T-cell (primary cell): ENCODE measurements at places on chromosomes 6 and 20. TPM values are rescaled to one million over a fixed set of nuclear protein-coding genes. Genes with fewer than 3 reads are reported as not detected.
A peak's percentile ranks its signal among the peaks of the same experiment; 100 is the strongest.

GRCh38 chr6:169958510-169958909 lies 207.1 kb downstream of the ERMARD start:
- H3K27ac ChIP-seq = peak overlapping the region; percentile 62
- DNase-seq = no peak
- H3K4me3 ChIP-seq = no peak overlapping the region
- H3K36me3 ChIP-seq = no peaks in the 10 kb centered on the region
- peaks cover 36% of the 10 kb centered on the region for H3K27me3 ChIP-seq

GRCh38 chr6:130222775-130223174 lies at the start of gene SAMD3:
Gene SAMD3 (minus strand): TSS chr6:130222951. CDS start chr6:130215273, 7,678 bp downstream.
- peak within 1 kb of the TSS; percentile 76 for H3K27ac ChIP-seq
- DNase-seq = no peak
- H3K36me3 ChIP-seq = no peaks in the 10 kb centered on the region
- H3K27me3 ChIP-seq = no peaks in the 10 kb centered on the region

Gene SNRNP48
- total RNA-seq = 19.7 TPM

DNA sequence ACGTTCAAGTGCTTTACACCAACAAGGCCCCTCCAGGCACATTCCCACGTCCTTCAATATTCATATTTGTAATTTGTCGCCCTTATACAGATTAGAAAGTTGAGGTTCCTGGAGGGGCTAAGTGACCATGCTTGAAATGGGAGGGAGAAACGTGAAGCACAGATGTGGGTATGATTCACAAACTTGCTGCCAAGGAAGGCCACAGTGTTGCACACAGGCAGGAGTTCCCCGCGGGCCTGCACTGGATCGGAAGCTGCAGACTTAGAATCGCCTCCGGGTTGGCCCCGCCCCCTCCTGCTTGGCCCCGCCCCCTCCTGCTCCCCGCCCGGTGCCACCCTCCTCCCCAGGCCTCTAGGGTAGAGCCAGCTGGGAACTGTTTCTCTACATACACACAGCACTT lies 58.2 kb upstream of the QKI start:
- no peak for DNase-seq
- no peak overlapping the region for H3K4me3 ChIP-seq
- H3K4me1 ChIP-seq = no peaks in the 10 kb centered on the region
- peaks cover 13% of the 10 kb centered on the region for H3K27me3 ChIP-seq
- no peaks in the 10 kb centered on the region for H3K36me3 ChIP-seq
